ENCODE measurements at places on chromosomes 13 and 19.

GRCh38 chr13:99415014-99415650 is 86.1 kb upstream of the TM9SF2 start:
- DNase-seq: no peak

- no peak for DNase-seq
Measured at GRCh38 chr19:17289489-17289888, 7.8 kb downstream of the ANKLE1 start.

DNA sequence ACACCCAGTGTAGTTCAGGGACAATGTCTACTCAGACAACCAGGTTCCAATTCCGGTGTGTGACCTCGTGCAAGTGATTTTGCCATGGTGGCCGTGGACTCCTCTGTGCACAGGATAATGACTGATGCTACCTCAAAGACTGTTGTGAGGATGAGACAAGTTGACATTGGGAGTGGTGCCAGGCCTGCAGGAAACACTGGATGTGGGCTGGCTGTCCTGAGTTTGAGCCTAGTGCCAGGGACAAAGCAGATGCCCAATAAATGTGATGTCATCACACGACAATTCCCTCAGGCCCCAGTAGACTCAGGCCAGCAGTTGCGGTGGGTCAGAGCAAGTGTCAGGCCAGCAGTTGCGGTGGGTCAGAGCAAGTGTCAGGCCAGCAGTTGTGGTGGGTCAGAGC is 6.2 kb upstream of the SCN1B start:
- no peak for DNase-seq

- no peak for DNase-seq
Measured at GRCh38 chr19:16860118-16860517, 28.7 kb upstream of the F2RL3 start.

DNA sequence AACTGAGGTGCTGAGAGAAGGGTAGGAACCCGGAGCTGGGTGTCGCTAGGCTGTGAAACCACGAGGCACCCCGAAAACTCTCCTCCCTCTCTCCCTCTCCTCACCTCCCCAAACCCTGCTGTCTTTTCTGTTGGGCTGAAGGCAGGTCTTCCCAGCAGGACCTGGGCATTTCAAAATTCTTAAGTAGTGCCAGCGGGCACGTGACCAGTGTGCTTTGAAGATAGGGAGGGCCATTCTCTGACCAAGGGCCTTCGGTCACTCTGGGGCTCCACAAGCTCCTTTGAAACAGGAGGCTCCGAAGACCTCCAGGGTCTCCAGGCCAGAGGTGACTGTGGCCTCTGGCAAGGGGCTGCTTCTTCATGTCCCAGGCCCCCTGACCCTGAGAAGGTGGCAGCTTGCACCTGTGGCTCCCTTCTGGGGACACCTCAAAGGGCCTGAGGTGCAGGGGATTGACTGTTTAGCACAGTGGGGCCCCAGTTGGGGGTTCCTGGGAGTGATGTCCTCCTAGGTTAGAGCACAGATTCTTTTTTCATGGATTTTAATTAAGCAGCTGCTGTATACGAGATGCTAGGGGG is 48.3 kb downstream of the DNM2 start:
- DNase-seq: no peak

GRCh38 chr13:101092985-101093384 is 323.3 kb downstream of the NALCN start:
- no peak for DNase-seq

- DNase-seq: no peak
Measured at GRCh38 chr13:38537051-38537450, 149.8 kb upstream of the FREM2 start.

- no peak for DNase-seq
Measured at GRCh38 chr13:64078480-64078936, 2662.9 kb upstream of the PCDH20 start.

DNA sequence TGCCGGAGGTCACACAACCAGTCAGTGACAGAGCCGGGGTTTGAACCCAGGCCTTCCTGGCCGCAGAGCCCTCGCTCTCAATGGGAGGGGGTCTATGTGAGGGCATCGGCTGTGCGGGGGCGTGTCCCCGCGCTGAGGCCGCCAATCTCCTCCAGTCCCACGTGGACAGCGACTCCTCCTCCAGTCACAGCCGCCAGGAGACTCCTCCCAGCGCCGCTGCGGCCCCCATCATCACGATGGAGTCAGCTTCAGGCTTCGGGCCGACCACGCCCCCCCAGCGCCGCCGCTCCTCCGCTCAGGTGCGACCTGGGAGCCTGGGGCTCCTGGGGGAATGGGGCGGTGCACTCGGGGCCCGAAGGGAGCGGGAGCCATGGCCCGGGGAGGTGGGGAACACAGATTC is 6.0 kb downstream of the SPRED3 start:
- peak; percentile 50 for DNase-seq

- DNase-seq: no peak
Measured at GRCh38 chr19:42441049-42441445, 1.7 kb downstream of the CXCL17 start.

DNA sequence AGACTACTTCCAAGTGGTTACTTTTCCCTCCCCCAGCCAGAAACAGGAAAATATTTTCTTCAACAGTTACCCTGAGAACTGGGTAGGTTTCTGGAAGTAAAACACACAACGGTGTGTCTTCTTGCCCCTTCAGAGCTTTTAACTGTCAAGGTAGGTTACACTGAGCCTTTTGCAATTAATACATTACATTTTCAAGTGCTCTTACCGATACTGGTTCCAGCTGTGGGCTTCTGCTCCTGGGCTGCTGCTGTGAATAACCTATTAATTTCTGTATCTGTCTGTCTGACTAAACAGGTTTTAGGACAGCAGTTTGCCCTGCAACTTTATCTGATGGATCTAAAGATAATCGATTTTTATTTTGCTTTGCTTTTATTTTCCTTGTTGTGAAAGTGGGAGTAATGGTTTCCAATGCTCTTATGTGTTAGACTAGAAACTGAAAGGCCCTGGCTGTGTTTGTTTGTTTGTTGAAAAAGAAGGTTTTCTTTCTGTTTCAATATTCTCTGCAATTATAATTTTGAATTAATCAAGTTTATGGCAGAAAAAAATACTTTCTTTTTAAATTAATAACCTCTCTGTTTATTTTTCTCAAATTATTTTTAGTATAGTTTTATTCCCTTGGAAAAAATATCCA is 196.7 kb upstream of the SLITRK6 start:
- no peak for DNase-seq

- no peak for DNase-seq
Measured at GRCh38 chr19:51524666-51525264, 6.7 kb downstream of the SIGLEC6 start.
